ENCODE measurements at places on chromosomes 2 and 18.
A peak's percentile ranks its signal among the peaks of the same experiment; 100 is the strongest.

- no peak for DNase-seq
Measured at GRCh38 chr2:127528487-127528886, 2.2 kb upstream of the IWS1 start.

DNA sequence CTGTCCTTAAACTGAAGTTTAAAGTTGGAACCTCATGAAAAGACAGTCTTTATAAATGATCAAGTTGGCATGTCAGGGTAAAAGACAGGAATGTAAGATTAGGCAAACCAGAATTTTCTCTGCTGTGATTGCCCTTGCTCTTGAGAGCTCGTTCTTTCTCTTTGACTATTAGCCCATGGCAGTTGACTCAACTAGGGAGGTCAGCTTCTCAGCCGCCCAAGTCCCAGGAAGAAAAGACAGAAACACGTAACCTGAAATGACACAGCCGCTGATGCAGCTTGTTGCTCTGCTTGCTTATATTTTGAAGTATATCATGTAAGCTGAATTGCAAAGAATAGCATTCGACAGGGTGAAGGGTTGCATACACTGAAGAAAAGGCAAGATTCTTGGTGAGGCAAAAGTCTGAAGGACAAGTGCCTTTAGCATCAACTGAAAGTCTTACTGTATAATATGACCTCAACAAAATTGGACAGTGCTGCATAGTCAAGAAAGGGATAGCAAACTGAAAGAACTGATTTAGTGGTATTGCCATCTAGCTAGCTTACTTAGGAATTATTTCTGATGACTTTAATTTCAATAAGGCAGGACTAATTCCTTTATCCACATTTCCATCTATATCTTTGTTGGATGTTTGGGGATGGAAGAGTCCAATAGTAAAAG lies 54.7 kb downstream of the ARHGAP15 start:
- no peak for DNase-seq

- no peak for DNase-seq
Measured at GRCh38 chr2:165349181-165349580, 110.0 kb downstream of the SCN2A start.

DNA sequence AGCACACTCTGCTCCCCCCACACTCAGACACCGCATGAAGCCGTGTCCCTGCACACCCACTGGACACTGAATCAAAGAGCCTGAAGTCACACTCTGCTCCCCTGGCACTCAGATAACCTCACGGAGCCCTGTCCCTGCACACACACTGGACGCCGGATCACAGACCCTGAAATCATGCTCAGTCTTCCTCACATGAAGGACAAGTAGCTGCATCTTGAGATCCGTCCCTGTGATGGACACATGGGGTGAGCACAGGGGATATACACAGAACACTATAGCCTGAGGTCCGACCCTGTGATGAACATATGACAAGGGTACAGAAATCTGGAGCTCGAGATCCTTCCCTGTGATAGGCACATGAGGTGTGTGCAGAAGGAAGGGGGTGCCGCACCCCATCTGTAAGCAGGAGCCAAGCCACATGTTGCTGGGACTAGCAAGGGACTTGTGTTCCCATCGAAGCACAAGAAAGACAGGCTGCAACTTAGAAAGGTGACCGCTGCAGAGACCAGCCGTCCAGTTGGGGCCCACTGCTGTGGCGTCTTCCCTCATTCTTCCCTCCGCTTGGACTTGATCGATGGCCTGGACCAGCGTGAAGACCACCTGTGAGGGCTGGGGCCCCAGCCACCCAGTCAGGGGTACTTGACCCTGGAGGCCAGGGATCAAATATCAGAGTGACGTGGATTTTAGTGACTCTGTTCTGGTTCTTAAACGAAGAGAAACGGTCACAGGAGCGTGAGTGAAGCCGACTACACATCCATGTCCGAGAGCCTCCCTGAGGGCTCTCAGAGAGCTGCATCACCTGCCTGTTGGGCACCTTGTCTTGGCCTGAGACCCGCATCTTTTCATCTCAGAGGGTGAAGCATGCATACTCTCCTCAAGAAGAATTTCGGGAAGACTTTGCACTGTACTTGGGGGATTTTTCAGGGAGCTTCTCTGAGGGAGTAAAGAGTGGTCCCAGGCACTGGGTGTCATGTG lies 391.7 kb upstream of the SALL3 start:
- peak; percentile 44 for DNase-seq

GRCh38 chr2:81672516-81672915 lies 1368.0 kb upstream of the LRRTM1 start:
- no peak for DNase-seq

GRCh38 chr2:134999521-134999920 lies 47.7 kb downstream of the MAP3K19 start:
- no peak for DNase-seq

GRCh38 chr2:182283512-182283911 lies 143.3 kb downstream of the PDE1A start:
- no peak for DNase-seq

GRCh38 chr2:239013678-239013976 lies 165.7 kb downstream of the TWIST2 start:
- DNase-seq: no peak

GRCh38 chr2:78070693-78071092 lies 548.5 kb upstream of the LRRTM4 start:
- DNase-seq: no peak

- no peak for DNase-seq
Measured at GRCh38 chr18:79763407-79763806, 34.3 kb upstream of the KCNG2 start.

DNA sequence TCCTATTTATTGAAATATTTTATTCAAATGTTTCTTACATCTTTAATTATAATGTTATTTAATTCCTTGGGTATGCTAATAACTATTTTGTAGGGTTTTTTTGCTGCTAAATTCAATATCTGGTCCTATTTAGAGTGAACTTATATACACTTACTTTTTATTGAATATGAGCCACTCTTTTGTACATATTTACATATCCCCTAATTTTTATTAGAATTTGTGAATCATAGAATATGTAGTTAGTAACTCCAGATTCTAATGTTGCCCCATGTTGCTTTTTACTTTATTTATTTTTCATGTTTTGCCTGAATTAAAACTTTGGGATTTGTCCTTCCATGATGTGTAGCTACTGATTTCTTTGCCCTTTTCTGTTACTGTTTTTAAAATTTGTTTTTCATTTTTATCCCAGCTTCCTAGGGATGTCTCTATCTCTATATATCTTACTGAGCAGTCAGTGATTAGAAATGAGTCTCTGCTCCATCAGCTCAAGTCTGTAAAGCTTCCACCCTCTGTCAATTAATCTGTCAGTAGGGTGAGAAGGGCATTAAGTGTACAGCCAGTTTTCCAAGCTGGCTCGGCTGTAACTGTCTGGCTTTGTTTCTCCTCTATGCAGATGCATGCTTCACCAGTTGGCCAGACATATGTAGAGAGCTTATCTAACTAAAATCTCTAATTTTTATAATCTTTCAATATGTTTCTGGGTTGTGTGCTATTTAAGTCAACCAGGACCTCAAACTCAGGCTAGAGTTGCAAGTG lies 256.9 kb downstream of the CDH19 start:
- DNase-seq: no peak

GRCh38 chr18:69401226-69401971 lies 711 bp downstream of the DOK6 start:
- peak; percentile 58 for DNase-seq

DNA sequence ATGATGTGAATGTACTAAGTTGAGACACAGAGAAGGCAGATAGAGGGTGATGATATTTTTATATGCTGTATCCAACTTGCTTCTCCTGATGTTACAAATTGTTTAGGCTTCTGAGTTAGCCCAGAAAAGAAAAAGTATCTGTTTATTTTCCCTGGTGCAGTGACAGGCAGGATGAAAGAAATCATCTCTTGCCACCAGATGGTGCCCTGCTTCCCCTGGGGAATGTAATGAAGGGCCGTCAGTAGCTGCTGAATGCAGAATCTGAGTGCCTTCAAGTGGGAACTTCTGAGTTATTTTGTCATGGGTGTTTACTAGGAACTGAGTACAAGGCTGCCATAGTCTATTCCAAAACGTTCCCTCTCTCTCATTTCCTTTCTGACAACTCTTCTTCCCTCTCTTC lies 525.6 kb downstream of the MBD2 start:
- DNase-seq: no peak

DNA sequence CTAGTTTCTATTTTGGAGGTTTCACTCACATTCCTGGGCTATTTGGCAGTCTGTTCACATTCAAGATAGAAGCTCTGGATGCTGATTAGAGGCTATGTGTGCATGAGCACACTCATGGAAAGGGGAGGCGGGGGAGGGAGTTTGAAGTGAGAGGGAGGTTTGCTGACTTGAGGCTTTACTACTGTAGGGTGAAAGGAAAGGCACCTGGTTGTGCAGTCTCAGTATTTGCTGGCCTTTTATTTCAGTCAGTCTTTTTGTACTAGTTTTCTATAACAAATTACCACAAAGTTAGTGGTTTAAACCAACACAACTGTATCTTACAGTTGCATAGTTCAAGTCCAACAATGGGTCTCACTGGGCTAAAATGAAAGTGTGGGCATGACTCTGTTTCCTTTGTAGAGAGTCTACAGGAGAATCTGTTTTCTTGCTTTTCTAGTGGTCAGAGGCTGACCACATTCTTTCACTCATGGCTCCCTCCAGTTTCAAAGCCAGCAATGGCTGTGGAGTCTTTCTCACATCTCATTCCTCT lies 47.7 kb upstream of the NR4A2 start:
- no peak for DNase-seq

DNA sequence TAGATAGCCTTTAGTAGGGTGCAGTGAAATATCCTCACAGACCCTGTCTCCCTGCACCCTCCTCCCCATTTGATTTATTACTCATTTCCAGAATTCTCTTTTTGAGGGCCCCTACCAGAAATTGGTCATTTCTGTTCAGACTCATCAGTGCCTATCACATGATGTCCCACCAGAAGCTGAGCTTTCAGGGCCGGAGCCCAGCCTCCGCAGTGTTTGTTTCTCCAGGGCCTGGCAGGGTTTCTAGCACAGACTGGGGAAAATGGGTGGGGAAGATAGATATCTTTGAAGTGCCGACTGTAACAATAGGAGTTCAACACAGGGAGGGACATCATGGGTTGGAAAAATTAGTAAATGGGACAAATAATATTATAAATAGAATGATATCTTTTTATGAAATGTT lies 208.0 kb downstream of the PTGR3 start:
- no peak for DNase-seq

GRCh38 chr2:165016772-165017411 lies 61.6 kb upstream of the SLC38A11 start:
- no peak for DNase-seq

DNA sequence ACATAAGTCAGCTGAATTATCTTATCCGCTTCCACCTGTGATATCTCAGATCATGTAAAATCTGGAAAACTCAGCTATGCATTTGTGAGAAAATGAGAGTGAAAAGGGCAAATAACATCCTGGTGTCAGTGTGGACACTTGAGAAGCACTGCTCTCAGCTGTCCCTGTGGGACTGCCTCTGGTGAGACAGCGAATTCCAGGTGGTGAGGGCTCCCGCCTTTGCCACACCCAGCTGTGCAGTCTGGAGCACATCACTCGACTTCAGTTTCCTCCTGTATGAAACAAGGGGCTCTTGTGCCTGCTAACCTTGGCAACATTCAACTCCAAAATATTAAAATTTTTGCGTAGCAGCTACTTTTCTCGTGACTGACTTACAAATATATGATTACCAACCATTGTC lies 194.9 kb upstream of the BOD1L2 start:
- DNase-seq: no peak

DNA sequence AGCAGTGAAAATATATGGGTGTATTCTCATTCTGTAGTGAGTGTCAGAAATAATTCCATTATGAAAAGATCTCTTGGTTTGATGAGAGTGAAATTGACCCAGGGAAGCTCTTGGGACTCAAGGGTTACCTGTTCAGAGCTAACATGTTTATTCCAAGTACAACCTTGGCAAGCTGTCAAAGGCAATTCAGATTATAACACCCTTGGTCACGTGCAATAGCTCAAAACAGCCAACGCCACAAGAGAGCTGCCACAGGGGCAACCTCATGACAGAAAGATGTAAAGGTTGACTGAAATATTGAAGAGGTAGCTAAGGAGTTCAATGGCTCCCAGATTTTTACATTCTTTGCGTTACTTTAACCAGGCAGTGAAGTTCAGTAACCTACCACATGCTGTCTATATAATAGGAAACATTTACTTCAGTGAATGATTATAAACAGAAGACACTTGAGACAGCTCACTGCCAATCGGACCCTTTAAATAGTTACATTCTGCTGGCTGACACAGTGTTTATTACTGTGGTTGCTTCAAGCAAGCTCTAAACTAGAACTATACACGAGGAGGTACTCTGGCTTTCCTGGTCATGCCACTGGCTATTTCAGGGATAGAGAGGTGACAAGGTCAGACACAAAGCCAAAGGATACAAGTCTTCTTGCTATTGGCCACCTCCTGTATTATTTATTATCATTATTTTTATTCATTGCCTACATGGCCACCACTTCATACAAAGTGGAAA lies 187.3 kb downstream of the PID1 start:
- DNase-seq: no peak

DNA sequence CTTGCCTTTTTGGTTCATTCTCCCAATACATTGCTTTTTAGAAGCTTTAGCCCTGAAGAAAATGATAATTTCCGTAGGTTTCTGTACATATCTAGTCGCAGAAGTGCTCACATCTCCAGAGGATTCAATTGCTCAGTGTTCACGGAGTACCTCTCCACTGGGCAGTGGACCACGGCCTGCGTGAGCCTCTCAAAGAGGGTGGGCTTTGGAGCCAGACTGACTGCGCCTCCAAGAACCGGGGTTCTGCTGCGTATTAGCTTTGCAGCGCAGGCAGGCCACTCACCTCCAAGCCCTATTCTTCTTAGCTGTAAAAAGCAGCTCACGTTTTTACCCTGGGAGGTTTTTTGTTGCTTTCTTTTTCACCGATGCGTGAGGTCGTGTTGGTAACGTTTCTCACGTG lies 35.4 kb downstream of the NTSR2 start:
- DNase-seq: no peak

DNA sequence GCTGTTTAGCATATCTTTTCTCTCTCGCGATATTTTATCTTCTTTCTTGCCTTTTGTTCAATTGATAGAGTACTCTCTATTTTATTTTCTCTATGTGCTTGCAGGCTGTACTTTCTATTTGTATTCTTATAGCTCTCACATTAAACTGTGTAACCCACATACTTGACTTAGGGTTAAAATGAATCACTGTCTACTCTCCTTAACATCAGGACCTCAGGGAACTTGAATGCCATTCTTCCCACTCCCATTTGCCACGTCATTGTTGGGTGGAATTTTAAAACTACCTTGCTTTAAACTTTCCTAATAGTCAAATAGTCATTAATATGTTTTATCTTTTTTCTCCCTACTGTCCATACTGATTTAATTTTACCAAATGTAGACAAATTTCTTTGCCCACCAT lies 269.7 kb downstream of the ALPK2 start:
- no peak for DNase-seq

GRCh38 chr2:109318150-109318948 lies 189.3 kb downstream of the SH3RF3 start:
- DNase-seq: no peak

- no peak for DNase-seq
Measured at GRCh38 chr2:241686324-241686649, 328 bp downstream of the DTYMK start.
